Left renal pelvis (tissue), 4 donors: ENCODE measurements at places on chromosomes 6 and 20. TPM values are rescaled to one million over a fixed set of nuclear protein-coding genes. Genes with fewer than 3 reads are reported as not detected.

GRCh38 chr6:1240766-1241318 is 71.1 kb upstream of the FOXQ1 start:
- no peak for DNase-seq

GRCh38 chr20:34515484-34516246 is 557 bp upstream of the DYNLRB1 start:
- DNase-seq = no peak

- no peak for DNase-seq
Observed at GRCh38 chr6:52754443-52754842, 8.8 kb downstream of the GSTA2 start.

DNA sequence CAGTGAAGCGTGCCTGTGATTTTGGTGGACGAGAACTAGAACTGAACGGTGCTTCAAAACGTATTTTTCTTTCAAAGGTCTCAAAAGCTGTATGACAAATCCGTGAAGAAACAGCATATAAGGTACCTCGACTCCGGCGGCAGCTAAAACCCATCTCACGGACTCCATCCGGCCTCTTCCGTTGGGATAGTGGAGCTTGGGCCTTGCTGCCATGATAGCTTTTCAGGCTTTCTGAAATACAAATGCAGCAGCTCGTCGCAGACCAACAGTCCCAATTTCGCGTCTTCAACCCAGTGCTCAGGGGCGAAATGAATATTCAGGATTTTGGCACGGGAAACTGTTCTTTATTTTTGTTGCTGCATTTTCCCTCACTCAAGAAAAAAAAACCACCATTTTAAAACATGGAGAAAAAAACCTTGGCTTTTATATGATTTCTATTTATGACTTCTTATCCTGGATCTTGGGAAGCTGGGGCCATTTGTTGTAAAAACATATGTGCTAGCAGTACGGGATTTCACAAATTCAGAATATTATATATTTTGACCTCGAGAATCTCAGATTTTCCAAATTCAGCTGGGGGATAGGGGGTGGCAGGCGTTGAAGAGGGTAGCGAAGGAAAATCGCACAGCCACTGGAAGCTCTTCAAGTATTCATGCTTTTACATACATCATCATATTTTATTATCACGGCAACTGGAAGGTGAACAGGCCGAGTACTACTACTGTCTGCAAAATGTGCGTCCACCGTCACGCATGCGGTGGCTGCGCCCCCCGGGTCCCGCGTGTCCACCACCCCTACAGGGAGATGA is 849 bp downstream of the GSTA4 start:
- peak; percentile 55 for DNase-seq

DNA sequence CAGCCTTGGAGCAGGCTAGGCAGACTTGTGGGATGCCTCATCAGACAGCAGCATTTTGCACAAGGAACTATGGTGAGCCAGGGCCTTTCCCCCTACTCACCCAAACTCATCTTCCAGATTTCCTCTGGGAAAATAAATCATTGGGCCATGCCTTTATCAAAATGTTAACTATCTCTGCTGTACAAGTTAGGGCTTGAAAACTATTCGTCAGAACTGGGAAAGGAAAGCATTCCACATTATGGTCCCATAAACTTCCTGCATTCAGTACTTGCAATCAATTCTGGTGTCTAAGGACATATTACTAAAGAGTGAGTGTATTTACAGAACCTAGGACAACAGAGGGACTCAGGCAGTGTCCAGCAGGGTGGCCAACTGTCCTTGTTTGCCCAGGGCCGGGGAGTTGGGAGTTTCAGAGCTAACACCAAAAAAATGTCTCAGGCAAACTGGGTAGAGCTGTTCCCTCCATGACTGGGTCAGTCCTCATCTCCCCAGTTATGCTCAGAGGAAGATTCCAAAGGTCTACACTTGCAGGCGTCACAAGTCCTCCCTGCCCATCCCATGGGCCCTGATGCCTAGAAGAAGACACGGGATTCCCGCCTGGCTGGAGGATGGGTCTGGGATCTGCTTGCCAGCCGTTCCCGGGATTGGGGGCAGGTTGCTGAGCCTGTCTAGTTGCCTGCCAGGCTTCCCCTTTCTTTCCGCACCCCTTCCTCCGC is 72.2 kb downstream of the SLC22A3 start:
- no peak for DNase-seq

DNA sequence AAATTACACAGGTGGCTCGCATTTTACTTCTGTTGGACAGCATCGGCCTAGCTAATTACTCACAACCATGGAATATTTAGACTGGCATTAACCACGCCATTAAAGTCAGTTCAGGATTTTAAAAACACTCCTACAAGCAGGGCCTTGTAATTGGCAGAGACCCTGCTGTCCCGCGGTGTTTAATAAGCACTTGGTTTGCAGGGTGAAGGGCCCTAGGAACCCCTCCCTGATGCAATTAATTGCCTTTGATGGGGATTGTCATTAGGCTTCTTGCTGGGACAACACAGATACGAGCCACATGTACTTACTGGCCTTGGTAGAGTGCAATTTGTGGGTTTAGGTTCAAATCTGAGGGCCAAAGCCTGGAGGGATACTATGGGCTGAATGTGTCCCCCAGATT is 7.8 kb upstream of the VSTM2L start:
- no peak for DNase-seq

DNA sequence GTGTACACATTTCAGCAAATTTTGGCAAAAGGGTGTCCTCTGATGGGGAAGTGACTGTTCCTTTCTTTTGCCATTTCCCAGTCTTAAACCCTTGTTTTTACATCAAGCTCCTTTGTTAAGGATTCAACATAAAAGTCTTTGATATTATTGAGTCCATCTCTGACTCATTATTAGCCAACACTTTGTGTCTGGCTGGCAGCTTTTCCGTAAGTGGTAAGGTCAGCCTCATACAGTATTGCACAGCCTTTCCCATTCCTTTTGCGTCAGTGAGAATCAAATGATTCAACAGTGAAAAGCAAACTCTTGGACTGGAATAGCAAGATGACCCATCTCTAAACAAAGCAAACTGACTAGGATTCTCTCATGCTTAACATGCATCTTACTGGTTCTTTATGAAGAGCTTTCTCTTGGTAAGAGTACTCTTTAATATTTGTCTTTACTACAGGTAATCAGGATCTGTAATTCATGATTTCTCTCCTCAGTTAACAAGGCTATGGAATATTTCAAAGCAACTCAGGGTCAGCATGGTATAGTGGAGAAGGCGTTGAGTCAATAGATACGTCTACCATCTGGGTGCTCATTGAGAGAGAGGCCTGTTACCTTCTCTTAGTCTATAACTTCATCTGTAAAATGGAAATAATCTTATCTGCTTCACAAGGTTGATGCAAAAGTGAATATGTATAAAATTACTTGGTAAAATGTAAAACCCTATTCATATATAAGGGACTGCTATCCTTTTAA is 183.6 kb downstream of the PRL start:
- no peak for DNase-seq

GRCh38 chr6:85684809-85685171 is 42.1 kb upstream of the SYNCRIP start:
- DNase-seq = no peak

GRCh38 chr6:30813631-30814145 is 69.3 kb upstream of the IER3 start:
- no peak for DNase-seq

DNA sequence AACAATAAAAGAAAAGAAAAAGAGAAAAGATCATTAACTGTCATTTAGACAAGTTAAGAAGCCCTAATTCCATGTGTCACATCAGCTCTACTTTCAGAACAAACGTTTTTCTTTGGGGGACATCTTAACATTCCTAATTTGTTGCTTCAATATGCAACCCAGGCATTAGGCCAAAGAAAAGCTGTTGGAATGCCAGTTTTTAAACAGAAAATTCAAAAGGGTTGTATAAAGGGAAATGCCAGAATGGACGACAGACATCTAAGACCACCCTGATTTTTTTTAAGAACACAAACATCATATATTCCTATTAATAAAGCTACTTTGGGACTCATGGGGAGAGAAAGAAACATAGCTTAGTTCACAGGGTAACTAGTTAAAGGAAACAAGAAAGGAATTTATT is 315.0 kb downstream of the GMDS start:
- DNase-seq = no peak

DNA sequence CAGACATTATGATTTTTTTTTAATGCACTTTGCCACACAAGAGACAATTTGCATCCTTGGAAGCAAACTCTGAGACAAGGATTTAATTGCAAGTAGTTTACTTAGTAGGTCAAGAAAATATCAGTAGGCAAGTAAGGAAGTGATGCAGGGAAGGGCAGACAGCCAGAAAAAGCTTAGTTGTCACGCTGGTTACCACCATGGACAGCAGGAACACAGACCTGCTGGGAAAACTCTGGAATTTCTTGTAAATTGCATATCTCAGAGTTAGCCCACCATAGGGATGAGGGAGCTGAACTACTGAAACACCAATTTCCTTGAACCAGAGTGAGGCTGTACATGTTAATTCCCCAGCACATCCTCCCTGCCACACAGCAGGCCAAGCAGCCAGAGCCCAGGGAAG is 92.7 kb downstream of the L3MBTL3 start:
- DNase-seq = no peak

DNA sequence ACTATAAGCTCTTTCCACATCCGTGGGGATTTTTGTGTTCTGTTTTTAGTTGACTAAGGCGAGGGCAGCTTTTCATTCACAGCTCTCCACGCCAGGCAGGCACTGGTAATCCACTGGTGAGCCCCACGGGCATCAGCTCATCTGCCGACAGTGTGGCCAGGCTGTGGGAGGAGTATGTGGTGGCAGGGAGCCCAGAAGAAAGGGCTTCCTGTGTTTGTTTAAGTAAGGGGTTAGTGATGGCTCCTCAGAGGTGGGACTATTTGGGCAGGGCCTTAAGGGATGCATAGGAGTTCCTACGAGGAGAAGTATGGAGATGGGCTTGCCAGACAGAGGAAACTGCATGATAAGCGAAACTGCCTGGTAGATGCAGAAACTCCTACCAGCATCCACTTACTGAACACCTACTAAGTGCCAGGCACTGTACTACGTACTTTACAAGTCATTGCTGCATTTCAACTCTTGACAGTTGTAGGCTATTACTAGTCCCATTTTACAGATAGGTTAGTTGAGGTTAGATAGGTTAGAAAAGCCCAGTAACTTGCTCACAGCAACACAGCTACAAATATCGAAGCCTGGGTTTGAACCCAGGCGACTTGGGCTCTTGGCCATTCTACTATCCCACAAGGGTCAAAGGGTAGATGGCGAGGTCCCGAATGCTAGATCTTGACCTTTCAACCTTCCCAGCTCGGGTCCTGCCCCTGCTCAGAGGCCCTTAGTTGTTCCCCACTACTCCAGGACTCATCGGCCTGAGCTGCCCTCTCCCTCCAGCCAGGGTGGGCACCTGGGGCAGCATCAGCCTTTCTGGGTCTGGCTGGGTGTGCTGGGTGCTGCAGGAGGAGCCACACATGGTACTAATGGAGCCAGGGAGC is 55.1 kb downstream of the CEBPB start:
- DNase-seq = no peak

- DNase-seq = no peak
Observed at GRCh38 chr6:52221302-52221701, 23.0 kb downstream of the IL17F start.

- no peak for DNase-seq
Observed at GRCh38 chr6:88378639-88379038, 212.5 kb upstream of the CNR1 start.

DNA sequence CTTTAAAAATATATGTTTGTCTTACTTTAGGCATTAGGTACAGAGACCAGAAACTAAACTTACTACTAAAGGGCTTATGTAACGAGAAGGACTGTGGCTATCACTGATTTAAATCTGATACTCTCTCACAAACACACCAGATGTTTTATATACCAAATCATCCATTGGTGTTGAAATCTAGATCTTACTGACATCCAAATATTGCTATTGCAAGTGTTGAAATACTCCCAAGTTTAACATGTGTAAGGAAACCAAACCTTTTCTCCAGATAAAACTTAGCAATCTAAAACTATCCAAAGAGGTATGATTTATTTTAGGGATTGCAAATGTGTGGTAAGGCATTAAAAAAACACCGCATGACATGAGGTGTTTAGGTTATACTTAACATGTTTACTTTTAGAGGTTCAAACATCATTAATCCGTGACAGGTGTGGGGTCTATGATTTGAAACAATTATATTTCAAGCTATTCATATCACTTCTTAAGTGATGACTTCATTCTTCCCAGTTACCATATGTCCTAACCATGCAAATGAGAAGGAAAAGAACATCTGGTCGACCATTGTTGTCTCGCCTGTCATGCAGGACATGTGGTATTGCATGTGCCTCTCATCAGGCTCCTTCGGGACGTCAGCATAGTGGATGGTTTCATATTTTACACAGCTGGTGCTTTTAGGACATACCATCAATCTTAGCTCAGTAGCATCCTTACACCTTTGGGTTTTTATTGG is 168.3 kb upstream of the SPACA1 start:
- DNase-seq = no peak

GRCh38 chr6:46940433-46941226 is 18.9 kb upstream of the ADGRF5 start:
- DNase-seq = no peak

DNA sequence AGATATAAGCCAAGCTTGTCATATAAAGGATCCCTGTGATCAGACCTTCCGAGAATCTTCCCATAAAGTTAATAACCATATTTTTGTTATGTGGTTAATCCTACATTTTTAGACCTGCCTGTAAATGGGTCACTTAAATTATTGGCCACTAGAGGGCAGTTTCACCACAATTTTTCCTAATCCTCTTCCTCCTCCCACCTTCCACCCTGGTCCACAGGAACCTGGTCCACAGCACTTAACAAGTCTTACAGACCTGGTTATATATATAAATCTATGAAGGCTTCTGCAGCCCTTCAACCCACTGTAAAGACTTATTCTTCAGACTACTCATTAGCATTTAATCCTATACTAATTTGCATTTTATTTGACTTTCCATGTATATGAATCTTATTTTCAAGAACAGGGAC is 28.3 kb downstream of the MRS2 start:
- no peak for DNase-seq

DNA sequence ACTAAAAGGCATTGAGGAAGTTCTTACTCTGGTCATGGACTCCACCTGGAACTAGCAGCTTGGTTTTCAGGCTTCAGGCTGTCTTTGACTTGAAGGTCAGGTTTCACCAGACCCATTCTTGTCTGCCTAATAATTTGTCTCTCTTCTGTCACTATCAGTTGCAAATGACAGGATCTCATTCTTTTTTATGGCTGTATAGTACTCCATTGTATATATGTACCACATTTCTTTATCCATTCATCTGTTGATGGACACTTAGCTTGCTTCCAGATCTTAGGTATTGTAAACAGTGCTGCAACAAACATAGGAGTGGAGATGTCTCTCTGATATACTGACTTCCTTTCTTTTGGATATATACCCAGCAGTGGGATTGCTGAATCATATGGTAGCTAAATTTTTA is 73.1 kb upstream of the SYNCRIP start:
- no peak for DNase-seq

The SIRPG gene
- not detected for polyA plus RNA-seq

The LY86 gene
- polyA plus RNA-seq = 1.9 TPM

The RHAG gene
- polyA plus RNA-seq = 0.63 TPM

The GSTA1 gene
- 1.3 TPM for polyA plus RNA-seq

The GMDS gene
- 80.9 TPM for polyA plus RNA-seq

The PDE7B gene
- 10.3 TPM for polyA plus RNA-seq

The FRK gene
- polyA plus RNA-seq = 5.8 TPM

The MATN4 gene
- 0.19 TPM for polyA plus RNA-seq

The BPIFA2 gene
- not detected for polyA plus RNA-seq

The TINAG gene
- polyA plus RNA-seq = 0.55 TPM

The TRIM40 gene
- polyA plus RNA-seq = not detected
